ENCODE measurements at places on chromosomes 4 and X.
A peak's percentile ranks its signal among the peaks of the same experiment; 100 is the strongest.

GRCh38 chr4:9781343-9782135, at the start of gene DRD5:
Gene DRD5, plus strand, starts transcription at chr4:9781634. Its CDS starts 396 bp downstream, at chr4:9782030.
- DNase-seq: no peak

GRCh38 chr4:304969-305680, at the start of gene ZNF732:
Gene ZNF732, minus strand, starts transcription at chr4:305474. Its CDS starts 164 bp downstream, at chr4:305310.
- no peak for DNase-seq

DNA sequence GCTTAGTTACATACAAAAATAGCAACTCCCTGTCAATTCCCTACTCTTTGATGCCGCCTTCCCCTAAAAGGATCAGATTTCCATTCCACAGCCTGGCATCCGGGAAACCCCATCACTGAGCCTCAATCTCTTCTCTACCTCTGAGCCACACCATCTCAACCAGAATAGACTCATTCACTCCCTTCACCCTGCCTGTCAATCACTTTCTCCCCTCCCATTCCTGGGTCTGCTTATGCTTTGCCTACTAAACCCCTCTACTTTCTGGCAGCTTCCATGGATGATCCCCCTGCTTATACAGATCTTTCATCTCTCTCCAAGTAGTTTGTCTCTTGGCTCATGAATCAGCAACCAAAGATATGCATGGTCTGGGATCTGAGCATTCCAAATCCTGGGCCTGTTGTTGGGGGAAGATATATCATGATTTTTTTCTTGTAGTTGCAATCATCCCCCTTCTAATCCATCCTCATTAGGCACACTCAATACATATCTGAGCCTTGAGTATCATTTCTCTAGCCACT, 2.6 kb downstream of the AMER1 start:
- no peak for DNase-seq

- no peak for DNase-seq
Measured at GRCh38 chr4:47674144-47674543, 163.7 kb downstream of the CORIN start.

GRCh38 chr4:104123021-104123420, 371.7 kb downstream of the CXXC4 start:
- no peak for DNase-seq

DNA sequence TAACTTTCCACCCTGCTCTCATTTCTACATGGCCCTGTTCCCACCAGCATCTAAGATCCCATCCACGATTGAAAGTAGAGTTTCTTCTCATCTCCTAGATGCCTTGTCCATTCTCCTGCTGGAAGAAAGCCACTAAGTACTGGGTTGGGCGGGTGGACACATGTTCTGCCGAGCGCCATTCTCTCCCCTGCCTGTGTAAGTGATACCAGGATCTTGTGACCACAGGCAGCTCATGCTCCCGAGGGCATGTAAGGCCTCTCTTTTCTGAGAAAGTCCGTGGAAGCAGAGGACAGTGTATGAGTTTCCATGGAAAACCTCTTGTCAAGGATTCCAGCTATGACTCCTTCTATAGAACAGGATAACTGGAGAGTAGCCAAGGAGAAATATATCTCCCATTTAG, 3.3 kb upstream of the SLC25A4 start:
- no peak for DNase-seq

DNA sequence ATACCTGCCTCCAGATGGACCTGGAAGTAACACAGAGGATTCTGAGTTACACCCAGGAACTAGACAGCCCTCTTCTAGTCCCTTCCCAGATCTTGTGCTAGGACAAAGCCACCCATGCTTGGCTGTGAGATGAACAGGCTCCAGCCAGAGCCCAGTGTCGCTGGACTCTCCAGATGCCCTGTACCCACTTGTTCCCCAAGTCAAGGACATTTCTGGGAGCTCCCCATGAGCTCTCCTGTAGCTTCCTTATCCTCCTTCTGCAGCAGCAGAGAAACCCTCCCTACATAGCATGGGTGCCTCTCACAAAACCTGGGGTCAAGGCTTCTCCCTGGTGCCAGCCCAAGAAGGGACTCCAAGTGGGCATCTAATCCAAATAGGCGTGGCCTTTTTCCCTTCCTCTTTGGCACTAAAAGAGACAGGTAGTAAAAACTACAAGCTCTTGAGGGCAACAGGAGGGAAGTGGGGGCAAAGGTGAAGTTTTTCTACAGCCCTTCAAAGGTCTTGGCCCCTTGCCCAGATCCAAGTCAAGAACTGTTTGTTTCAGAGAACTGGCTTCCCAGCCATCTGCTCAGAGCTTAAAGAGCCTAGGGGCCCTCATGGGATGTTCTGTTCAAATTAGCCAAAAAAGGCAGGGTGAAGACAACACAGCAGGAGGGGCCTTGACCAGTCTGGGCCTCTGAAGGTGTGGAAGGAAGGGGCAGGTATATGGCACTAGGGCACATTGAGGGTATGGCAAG, 8.5 kb upstream of the ERCC6L start:
- no peak for DNase-seq

DNA sequence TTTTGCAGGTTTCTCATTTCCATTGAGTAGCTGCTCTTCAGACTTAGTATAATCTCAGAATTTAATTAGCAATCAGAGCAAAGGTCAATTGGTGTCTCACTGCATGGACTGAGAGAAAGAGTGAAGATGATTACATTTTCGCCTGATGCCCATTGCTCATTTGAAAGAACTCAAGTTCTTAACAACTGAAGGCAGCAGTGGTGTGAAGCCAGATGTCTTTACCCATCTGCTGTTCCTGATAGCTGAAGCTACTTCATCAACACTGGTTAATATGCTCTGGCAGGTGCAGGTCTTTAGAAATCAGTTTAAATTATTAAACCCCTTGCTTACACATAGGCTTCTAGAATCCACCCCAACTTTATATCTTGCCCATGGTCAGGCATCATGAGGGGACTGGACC, 64.5 kb upstream of the FRAS1 start:
- no peak for DNase-seq

- peak; percentile 51 for DNase-seq
Measured at GRCh38 chr4:37891260-37892159, 626 bp downstream of the TBC1D1 start.

GRCh38 chr4:5706486-5707290, 1.7 kb downstream of the EVC2 start:
- DNase-seq: no peak

GRCh38 chr4:126268106-126268505, 953.4 kb downstream of the FAT4 start:
- DNase-seq: no peak

- DNase-seq: no peak
Measured at GRCh38 chrX:72169008-72169728, 12.4 kb upstream of the PIN4 start.

DNA sequence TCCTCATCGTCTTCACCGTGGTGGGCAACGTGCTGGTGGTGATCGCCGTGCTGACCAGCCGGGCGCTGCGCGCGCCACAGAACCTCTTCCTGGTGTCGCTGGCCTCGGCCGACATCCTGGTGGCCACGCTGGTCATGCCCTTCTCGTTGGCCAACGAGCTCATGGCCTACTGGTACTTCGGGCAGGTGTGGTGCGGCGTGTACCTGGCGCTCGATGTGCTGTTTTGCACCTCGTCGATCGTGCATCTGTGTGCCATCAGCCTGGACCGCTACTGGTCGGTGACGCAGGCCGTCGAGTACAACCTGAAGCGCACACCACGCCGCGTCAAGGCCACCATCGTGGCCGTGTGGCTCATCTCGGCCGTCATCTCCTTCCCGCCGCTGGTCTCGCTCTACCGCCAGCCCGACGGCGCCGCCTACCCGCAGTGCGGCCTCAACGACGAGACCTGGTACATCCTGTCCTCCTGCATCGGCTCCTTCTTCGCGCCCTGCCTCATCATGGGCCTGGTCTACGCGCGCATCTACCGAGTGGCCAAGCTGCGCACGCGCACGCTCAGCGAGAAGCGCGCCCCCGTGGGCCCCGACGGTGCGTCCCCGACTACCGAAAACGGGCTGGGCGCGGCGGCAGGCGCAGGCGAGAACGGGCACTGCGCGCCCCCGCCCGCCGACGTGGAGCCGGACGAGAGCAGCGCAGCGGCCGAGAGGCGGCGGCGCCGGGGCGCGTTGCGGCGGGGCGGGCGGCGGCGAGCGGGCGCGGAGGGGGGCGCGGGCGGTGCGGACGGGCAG, 792 bp downstream of the ADRA2C start:
- DNase-seq: no peak

GRCh38 chr4:125049711-125050110, 265.0 kb upstream of the FAT4 start:
- DNase-seq: no peak

- no peak for DNase-seq
Measured at GRCh38 chr4:24991015-24991414, 39.7 kb downstream of the LGI2 start.

- no peak for DNase-seq
Measured at GRCh38 chr4:8115916-8116315, 42.7 kb downstream of the ABLIM2 start.

DNA sequence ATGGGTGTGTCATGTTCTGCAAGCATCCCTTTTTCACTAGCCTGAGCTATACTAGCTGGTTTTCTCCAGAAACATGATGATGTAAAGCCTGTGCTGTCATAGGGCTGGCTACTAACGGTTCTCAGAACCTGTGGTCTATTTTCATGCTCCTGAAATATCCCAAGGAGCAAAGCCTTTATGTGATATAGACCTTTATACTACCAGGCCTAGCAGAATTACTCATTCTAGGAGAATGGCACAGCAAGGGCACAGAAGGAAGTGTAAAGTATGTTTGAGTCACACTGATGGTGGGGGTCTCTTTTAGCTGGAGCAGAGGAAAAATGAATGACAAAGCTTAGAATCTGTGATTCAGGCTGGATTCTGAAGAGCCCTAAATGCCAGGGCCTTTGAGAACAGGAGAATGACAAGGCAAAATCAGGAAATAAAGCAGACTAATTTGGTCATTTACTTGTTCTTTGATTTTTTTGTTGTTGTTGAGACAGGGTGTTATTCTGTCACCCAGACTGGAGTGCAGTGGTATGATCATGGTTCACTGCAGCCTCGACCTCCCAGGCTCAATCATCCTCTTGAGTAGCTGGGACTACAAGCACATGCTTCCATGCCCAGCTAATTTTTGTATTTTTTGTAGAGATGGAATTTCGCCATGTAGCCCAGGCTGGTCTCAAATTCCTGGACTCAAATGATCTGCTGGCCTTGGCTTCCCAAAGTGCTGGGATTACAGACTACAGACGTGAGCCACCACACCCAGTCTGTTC, 11.8 kb downstream of the TCEAL1 start:
- DNase-seq: no peak

- no peak for DNase-seq
Measured at GRCh38 chr4:32196950-32197688, 1477.0 kb downstream of the PCDH7 start.

- no peak for DNase-seq
Measured at GRCh38 chr4:98950925-98951324, 22.0 kb upstream of the EIF4E start.

DNA sequence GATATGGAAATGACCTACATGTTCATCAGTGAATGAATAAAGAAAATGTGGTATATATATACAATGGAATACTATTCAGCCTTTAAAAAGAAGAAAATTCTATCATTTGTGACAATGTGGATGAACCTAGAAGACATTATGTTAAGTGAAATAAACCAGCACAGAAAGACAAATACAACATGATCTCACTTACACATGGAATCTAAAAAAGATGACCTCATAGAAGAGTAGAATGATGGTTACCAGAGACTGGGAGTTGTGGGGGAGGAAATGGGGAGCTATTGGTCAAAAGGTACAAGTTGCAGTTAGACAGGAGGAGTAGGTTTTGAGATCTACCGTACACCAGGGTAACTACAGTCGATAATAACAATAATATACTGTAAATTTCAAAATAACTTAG, 51.5 kb downstream of the WNK3 start:
- DNase-seq: no peak

- peak; percentile 15 for DNase-seq
Measured at GRCh38 chr4:151801547-151802516, 41.0 kb upstream of the GATB start.

- DNase-seq: peak; percentile 33
Measured at GRCh38 chrX:31038575-31039326, 33.1 kb downstream of the FTHL17 start.

GRCh38 chr4:139265654-139266053, 14.4 kb downstream of the MGARP start:
- DNase-seq: no peak

DNA sequence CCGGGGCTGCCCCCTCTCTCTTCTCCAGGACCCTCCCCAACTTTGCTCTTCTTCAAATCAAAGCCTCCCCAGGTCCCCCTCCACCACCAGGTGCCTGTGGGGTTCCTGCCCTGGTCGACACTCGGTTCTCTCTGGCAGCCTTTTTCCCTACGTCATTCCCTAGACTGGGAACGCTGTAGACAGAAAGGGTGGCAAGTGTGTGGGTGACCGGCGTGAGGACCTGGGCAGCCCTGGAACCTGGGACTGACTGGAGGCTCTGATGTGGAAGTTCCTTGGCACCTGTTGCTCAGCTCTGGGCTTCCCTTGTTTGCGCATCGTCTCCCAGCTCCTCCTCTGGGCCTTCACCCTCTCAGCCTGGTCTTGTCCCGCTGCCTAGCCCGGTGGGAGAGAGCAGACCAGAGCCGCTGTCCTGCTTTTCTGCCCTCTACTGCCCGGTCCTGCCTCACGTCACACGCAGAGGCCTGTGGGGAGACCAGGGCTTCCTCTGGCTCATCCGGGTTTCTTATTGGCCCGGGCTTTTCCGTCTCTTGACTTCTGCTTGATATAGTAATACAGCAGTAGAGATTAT, 1.3 kb downstream of the TACC3 start:
- no peak for DNase-seq

DNA sequence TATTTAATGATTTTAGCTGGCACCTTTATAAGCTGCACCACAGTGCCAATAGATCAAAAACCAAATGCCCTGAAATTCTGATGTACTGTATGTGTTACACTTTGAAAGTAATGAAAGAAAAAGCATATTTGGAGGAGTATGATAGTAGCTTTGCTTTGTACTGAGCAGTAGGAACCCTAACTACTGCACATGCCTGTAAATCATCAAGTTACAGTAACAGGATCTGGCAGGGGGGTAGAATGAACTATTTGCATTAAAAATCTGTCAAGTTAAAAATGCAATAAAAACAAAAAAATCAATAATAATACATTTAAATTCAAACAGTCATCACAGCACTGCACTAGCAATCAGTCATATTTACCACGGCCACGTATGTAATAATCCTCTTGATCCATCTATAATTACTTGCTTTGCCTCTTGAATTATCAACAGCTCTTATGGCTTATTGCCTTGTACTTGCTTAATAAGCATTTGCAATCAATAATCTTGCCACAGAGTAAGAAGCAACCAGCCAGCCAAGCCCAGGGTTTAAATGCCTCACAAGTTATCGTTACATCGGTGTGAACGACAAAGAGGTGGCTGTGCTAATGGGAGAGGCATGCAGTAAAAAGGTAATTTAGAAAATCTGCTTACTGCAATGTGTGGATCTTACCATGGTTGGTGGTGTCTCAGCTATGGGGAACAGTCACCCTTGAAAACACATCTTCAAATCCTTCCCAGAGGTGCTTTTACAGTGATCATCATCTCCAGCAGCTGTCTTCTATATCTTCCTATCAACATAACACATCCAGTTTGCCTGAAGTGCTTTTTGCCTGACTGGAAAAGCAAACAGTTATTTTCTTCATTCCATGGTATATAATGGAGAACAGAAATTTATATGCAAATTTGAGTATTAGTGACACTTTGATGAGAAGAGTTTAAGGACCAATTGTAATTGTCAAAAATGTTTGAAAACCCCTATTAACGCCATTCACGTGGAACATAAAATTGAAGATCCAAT, 1812.1 kb upstream of the ADGRL3 start:
- DNase-seq: no peak
